Tibial artery (tissue), 4 donors: ENCODE measurements at places on chromosomes 16 and 17.

DNA sequence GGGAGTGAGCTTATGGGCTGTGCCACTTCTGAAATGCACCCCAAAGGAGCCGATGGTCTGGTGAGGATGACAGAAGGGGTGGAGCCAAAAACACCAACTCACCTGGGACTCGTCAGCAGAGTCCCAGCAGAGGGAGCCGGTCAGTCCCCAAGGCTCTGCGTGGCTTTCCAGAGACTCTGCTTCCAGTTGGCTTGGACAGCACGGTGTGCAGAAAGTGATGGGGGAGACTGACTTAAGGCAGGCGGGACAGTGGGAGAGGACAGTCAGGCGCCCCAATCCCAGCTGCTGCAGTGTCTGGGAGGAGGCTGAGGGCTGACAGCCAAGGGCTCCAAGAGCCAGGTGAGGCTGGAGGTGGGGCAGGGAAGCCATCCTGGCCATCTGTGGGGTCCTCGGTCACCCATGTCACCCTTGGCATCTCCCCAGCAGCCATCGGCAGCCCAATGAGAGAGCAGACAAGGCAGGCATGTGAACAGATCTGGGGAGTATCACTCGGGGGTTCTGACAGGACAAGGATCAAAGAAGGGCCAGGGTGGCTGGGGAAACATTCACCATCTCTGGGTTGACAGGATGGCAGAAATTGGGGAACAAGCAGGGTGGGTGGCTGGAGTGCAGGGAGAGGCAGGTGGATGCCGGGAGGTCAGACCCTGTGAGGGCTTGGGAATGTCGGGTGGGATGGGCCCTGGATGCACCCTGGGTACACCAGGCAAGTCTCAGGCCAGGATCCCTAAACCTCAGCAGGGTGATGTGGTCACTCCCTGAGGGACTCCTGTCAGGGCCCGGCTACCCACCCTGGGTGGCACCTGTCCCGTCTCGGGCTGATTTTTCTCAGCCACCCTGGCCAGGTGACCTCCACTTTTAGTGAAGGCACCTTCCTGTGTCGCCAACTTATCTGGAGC lies 8.9 kb upstream of the KRTAP17-1 start:
- DNase-seq, result no peak

GRCh38 chr16:9389543-9390207 lies 298.2 kb downstream of the HAPSTR1 start:
- DNase-seq, result no peak

DNA sequence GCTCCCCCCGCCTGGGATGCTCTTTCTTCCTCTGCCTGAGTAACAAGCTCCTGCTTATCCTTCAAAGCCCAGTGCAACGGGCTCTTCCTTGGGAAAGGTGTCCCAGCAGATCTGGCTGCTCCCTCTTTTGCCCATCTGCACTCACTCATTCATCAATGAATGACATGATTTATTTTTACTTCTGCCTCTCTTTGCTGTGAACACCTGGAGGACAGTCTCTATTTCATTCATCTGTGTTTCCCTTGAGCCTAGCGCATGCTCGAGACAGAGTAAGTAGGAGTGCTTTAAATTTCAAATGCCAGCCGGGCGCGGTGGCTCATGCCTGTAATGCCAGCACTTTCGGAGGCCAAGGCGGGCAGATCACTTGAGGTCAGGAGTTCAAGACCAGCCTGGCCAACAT lies 22.0 kb upstream of the GINS2 start:
- no peak for DNase-seq

DNA sequence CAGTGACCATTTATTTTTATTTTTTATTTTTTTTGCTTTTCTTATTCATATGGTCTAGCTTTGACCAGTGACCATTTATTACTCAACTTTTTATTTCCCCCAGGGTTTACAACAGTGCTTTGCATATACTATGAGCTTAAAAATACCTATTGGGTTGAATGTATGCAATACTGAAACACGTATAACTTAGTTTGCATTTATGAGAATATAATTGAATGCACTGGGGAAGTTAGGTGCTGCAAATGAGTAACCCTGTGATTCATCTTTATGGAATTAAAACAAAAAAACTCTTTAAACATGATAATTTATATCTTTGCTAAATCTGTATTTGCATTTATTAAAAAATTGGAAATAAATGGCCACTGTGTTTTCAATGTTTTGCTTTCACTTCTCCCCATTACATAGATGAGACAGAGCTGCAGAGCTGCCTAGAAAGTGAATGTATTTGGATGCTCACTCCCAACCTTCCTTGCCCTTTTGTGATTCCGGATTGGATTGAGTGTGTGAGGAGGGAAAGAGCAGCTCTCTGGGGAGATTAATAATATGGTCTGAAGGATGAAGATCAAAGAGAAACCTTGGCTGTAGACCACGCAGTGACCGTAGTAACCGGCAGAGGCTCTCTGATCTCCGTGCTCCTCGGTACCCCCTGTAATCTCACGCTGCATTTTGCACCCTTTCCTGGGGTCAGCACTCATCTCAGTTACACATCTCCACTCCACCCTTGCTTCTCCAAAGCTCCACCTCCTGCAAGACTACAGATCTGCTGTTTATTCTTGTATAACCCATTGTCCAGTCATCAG lies 14.3 kb downstream of the TMEM100 start:
- no peak for DNase-seq

- no peak for DNase-seq
These were observed 26.6 kb downstream of the PIEZO1 start for GRCh38 chr16:88758227-88758943.

GRCh38 chr17:77916703-77917481 lies 41.6 kb upstream of the TNRC6C start:
- DNase-seq, result no peak

DNA sequence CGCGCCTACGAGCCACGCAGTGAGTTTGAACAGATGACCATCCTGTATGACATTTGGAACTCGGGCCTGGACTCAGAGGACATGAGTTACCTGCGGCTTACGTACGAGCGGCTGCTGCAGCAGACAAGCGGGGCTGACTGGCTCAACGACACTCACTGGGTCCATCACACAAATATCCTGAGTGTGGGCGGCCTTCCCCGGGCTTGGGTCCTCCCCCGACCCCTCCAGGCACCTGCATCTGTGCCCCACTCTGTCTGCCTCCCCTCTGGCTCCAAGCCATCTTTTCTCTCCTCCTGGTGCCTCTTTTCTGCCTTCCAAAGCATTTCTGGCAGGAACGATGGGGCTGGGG lies 5.0 kb upstream of the HSD3B7 start:
- DNase-seq, result no peak

DNA sequence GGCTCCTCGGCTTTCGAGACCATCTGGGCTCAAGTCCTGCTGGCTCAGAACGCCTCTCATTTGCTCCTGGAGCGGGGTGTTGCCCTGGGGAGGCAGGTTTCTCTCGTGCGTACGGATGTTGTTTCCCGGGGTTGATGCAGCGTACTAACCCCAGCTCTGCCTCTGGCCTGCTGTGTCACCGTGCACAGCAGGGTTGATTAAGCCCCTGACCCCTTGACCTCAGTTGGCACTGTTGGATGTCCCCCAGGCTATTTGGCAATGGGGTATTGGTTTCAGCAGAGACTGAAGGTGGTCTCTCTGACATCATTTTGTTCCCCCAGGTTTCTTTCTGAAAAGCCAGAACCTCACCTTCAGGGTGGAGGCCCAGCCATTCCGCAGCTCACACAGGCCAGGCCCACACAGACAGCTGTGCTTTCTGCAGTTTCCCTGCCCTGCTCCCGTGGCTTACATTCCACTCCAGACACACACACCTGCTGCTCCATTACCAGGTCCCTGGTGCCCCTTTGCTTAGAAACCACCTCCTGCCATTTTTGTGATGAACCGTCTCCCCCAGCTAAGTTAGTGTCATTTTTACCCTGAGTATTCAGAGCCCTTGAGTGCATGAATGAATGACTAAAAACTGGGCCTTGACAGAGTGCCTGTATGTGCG lies 233.5 kb downstream of the CCDC182 start:
- no peak for DNase-seq
